ENCODE measurements at places on chromosomes 3 and 15. TPM values are rescaled to one million over a fixed set of nuclear protein-coding genes. Genes with fewer than 3 reads are reported as not detected.

OR4F15 gene
- not detected for total RNA-seq

SPG11 gene
- 215 TPM for total RNA-seq

EIF4E3 gene
- 40.8 TPM for total RNA-seq

TMEM207 gene
- not detected for total RNA-seq

ITGB5 gene
- total RNA-seq: 135 TPM

TMEM212 gene
- not detected for total RNA-seq

REC114 gene
- not detected for total RNA-seq

GOLIM4 gene
- 186 TPM for total RNA-seq

C2CD4A gene
- total RNA-seq: 1.7 TPM

BCL6 gene
- total RNA-seq: 79.2 TPM

XCR1 gene
- total RNA-seq: not detected

ATP13A5 gene
- total RNA-seq: not detected

SEMA3B gene
- 239 TPM for total RNA-seq

MCTP2 gene
- total RNA-seq: 241 TPM

PLSCR1 gene
- 80.7 TPM for total RNA-seq

SCG3 gene
- 1.1 TPM for total RNA-seq

MORC1 gene
- 0.54 TPM for total RNA-seq

RTP4 gene
- 4.8 TPM for total RNA-seq

SCG5 gene
- 3.2 TPM for total RNA-seq

P3H2 gene
- 0.70 TPM for total RNA-seq

GOLGA8J gene
- not detected for total RNA-seq

GRK7 gene
- total RNA-seq: not detected

FANCD2OS gene
- total RNA-seq: not detected

ELL3 gene
- total RNA-seq: 76.1 TPM

GOLGA6B gene
- not detected for total RNA-seq
